ENCODE measurements at places on chromosomes 5 and 9.
A peak's percentile ranks its signal among the peaks of the same experiment; 100 is the strongest.

GRCh38 chr5:140038373-140038957, 4.6 kb downstream of the NRG2 start:
- no peak for DNase-seq

- no peak for DNase-seq
Measured at GRCh38 chr5:90390928-90391327, 18.6 kb downstream of the CETN3 start.

DNA sequence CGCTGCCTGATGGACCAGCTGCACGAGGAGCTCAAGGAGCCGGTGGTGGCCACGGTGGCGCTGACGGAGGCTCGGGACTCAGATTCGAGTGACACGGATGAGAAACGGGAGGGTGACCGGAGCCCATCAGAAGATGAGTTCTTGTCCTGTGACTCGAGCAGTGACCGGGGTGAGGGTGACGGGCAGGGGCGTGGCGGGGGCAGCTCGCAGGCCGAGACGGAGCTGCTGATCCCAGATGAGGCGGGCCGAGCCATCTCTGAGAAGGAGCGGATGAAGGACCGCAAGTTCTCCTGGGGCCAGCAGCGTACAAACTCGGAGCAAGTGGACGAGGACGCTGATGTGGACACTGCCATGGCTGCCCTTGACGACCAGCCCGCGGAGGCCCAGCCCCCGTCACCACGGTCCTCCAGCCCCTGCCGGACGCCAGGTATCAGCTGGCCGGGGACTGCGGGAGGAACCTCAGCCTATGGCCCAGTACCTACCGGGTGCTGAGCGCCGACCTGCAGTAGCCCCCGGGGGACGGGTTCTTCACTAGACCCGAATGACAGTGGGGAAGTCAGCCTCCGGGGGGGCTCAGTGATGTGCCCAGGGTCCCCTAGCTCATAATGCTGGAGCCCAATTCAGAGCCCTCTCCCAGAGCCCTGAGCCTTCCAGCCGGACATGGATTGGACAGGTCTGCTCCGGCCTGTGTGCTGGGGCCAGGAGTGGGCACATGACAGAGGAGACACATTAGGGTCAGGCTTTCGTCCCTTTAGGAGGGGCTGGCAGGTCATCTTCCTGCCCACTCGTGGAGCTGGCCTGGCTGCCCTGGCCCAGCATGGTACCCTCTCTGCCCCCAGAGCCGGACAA, 33.0 kb downstream of the USP20 start:
- DNase-seq: no peak

- no peak for DNase-seq
Measured at GRCh38 chr5:57842364-57843058, 359.9 kb upstream of the ACTBL2 start.

DNA sequence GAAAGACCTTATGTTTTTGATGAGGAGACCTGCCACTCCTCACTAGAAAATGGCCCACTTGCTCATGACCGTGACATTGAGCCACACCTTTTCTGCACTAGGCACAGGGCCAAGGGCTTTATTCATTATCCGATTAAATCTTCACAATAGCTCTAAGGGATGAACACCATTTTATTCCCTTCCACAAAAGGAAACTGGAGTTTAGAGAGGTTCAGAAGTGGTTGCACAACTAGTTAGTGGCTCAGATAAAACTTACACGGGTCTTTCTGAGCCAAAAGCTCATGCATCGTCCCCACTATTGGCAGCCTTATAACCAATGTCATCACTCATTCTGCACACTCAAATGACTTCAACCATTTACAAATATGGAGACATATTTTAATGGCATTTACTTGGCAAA, 39.4 kb downstream of the SUSD1 start:
- no peak for DNase-seq

- DNase-seq: peak; percentile 35
Measured at GRCh38 chr9:32968101-32969011, 33.1 kb downstream of the APTX start.

GRCh38 chr5:36392818-36393217, 91.1 kb upstream of the RANBP3L start:
- DNase-seq: no peak

- no peak for DNase-seq
Measured at GRCh38 chr5:173794901-173795416, 93.2 kb upstream of the CPEB4 start.

- no peak for DNase-seq
Measured at GRCh38 chr5:119402081-119402480, 46.3 kb downstream of the TNFAIP8 start.

DNA sequence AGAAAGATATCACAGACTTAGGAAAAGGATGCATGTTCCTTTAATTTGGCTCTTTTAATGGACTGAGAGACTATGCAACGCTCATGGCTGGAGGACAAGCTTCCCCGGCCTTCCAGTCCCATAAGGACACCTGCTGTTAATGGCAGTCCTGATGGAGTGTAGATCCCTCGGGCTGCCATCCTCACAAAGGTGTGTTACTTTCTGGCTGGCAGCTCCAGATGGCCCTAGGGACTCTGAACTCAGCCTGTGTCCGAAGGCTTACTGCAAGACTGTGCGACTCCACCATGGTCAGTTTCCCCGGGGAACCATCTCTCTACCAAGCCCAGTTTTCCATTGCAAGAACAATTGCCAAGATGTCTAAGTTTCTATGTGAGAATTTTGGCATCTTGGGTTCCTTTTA, 25.5 kb upstream of the KCNIP1 start:
- no peak for DNase-seq

DNA sequence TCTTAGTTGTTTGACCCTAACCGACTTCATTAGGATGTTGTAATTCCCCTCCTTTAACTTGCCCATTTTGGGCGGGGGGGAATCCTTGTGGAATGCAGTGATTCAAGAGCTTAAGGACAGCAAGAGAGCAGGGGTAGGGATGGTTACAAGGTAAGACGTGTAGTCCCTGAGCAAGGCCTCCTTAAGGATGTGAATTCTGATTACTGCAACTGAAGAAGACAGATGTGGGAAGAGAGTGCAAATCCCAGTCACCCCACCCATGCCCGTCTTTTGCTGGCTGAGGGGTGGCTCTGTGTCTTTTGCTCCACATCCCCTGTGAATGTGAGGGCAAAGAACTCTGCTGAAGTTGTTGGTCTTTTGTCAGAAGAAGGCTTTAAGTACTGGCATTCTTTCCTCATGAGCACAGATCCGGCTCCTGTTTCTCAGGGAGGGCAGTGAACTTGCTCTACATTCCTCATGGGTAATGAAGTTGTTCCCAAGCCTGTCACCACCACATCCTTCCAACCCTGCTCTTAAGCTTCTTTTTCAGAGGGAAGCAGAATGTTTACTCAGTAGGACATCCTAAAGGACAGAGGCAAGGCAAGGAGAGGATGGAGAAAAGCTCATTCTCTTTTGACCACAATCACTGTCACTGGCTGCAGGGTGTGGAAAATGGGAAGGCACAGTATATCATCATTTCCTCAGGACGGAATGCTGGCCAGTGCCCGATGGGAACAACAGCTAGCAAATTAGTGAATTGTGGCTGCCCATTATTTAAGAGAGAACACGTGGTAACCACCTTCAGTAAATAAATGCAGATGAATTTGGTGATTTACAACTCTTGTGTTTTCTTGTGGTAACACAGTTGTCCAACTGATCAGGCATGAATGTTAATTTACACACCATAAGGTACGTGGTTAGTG, 61.5 kb downstream of the RAI14 start:
- DNase-seq: no peak

- DNase-seq: no peak
Measured at GRCh38 chr9:88905506-88905905, 85.8 kb upstream of the S1PR3 start.

DNA sequence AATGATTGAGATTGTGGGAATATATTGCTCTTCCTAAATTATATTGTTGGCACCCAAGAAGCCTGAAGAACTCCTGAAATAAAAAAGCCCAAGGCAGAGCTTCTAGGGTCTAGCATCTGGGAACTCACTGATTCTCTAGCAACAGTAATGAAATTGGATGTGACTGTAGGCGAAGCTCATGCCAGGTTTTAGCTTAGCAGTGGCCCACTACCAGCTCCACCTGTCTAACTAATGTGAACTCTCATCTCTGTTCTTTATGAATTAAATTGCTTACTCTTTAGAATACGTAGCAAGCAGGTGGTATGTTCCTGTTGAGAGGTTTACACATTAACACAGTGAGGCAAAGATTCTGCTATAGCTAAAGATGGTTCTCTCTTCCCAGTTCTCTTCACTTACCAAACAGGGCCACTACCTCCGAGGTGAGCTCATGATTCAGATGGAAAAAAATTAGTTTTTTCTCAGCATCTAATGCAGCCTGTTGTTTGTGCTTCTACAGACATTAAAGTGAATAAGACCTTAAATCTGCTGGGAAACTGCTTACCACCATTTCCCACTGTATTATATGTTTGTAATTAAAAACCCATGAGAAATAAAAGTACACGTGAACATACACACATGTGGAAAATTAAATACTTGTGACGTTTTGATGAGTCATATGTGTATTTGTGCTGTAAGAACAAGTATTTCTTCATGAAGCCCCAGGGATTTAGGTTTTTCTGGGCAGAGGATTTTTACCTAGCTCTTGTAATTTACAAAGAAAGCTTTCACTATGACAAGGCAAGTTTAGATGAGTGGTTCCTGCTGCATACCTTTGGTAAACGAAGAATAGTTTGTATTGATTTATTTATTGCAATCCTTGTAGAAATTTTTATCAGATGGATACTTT, 360.1 kb downstream of the KDM4C start:
- no peak for DNase-seq

GRCh38 chr5:179118756-179119414, 58.7 kb downstream of the ZNF354C start:
- no peak for DNase-seq

DNA sequence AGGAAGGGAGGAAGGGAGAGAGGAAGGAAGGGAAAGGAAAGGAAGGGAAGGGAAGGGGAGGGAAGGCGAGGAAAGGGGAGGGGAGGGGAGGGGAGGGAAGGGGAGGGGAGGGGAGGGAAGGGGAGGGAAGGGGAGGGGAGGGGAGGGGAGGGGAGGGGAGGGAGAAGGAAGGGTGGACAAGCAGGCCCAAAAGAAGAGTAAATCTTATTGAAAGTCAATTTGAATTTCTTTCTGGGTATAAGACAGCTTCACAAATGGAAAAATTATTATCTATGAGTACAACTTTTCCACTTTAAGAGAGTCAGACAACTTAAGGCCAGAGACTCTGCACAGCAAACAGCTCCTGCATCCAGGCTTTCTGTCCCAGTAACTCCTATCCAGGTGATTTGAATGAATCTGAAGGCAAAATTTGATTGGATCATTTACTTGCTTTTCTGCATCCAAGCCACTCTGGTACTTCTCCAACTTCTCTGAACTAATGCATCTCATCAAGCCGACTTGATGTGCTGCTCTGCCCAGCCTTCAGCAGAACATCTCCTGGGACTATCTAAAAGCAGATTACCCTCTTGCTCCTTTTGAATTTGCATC, 363.4 kb upstream of the KIF2A start:
- DNase-seq: no peak

DNA sequence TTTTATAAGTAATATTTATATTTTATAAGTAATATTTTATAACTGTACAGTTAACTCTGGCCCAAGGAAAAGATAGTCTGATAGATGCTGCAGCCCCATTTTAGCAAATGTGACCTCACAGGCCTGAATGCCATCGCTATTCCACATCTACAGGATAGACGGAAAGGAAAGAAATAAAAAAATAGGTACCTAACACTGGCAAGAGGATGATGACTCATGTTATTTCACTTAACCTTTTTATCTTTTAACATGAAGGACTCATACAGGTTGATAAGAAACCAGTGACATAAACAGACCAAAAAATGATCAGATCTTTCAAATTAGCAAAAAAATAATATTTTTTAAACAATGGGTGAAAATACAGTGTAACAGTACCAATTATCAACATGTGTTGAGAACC, 2.7 kb downstream of the CD274 start:
- DNase-seq: no peak

DNA sequence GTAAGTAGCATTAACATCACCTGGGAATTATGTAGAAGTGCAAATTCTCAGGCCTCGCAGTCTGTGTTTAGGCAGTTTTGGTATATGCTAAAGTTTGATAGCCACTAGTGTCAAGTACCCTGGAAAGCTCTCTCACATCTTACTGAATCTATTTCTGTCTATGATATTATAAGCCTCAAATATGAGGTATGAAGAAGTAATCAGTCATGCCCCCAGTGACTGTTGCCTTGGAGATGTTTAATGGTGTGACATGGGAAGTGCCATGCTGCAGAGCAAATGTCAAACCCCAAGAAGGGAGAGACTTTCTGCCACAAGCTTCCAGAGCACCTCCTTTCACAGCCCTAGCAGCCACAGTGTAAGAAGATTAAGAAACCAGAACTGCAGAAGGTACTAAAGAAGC, 9.8 kb upstream of the PDE8B start:
- DNase-seq: no peak

GRCh38 chr5:158821331-158821730, 278.4 kb downstream of the EBF1 start:
- DNase-seq: no peak

GRCh38 chr5:80189201-80189600, 66.6 kb downstream of the SERINC5 start:
- no peak for DNase-seq

GRCh38 chr5:16005225-16005624, 174.4 kb downstream of the MARCHF11 start:
- no peak for DNase-seq

GRCh38 chr5:54756796-54757402, 228.5 kb downstream of the ESM1 start:
- no peak for DNase-seq

DNA sequence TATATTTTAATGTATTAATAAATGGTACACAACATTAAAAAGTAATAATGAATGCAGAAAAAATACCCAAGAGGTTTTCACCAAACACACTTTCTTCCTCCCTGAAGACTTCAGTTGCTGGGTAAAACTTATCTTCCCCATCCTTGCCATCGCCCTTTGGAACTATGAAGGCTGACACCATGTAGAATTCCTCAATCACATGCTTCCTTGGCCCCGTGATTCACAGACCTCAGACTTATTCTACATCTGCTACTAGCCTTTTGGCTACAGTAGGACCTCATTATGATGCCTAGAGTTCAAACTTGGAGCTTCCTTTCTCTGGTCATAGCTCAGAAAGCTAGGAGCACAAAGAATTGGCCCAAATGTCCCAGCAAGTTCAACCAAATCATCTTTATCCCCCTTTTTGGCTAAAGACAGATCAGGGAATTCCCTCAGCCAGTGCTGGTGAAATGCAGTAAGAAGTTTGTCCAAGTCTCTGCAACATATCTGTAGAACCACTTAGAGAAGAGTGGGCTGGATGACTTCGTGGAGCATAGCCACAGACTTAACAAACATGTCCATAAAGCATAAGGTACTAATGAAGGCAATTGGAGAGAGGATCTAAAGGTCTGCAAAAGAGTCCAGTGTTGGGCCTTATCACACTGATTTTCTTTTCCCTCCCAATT, 253.5 kb downstream of the SEC61B start:
- DNase-seq: no peak

- DNase-seq: no peak
Measured at GRCh38 chr5:38905516-38905915, 59.7 kb downstream of the OSMR start.

DNA sequence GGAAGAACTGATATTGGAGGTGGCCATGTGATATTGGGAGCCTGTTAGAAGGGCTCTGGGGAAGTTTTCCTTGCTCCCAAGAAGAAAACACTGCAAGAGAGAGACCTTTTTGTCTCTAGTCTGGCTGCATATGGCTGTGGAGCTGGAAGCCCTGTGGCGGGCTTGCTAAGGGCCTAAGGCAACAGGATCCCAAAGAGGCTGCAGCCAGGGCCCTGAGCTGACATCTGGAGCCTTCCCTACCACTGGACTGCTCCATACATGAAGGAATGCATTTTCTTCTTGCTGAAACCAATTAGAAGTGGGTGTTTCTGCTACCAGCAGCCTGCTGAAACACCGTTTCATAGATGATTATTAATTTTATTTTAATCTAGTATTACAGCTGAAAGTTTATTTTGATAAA, 42.2 kb downstream of the GNAQ start:
- no peak for DNase-seq
